ENCODE measurements at places on chromosomes 11 and 22.

GRCh38 chr11:128465531-128465930 lies 121.8 kb downstream of the ETS1 start:
- no peak for DNase-seq

DNA sequence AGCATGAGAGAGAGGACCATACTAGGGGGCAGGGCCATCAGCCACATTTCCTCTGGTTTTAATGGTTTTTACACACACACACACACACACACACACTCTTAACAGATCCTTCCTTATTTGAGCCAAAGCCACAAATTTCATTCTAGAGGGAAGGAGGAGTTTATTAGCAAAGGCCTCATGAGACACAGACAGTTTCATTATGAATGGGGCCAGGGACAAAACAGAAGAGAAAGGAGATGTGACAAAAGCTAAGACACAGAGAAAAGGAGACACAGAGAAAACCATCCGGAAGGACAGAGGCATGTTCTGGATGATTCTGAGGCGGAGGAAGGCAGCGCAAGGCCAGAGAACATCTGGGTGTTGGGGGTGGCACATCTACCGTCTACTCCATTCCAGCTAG lies 32.2 kb upstream of the ARFGAP3 start:
- DNase-seq, result no peak

- no peak for DNase-seq
These were observed 3.7 kb downstream of the SSTR3 start for GRCh38 chr22:37208401-37209139.

- no peak for DNase-seq
These were observed 26.5 kb downstream of the GRAMD4 start for GRCh38 chr22:46646531-46647215.

DNA sequence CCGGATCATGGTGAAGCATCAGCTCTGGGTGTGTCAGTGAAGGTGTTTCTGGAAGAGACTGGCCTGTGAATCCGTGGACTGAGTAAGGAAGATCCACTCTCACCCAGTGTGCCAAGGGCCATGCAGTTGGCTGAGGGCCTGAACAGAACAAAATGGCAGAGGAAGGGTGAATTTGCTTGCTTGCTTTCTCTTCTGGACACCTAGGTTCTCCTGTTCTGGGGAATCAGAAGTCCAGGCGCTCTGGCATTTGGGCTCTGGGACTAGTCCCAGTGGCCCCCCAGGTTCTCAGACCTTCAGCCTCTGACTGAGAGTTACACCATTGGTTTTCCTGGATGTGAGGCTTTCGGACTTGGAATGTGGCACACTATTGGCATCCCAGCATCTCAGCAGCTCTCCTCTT lies 1170.8 kb downstream of the TBC1D22A start:
- DNase-seq, result no peak

GRCh38 chr22:24021304-24021703 lies 10.2 kb downstream of the CABIN1 start:
- no peak for DNase-seq

GRCh38 chr11:56932572-56933220 lies 56.0 kb upstream of the OR5AK2 start:
- DNase-seq, result no peak

DNA sequence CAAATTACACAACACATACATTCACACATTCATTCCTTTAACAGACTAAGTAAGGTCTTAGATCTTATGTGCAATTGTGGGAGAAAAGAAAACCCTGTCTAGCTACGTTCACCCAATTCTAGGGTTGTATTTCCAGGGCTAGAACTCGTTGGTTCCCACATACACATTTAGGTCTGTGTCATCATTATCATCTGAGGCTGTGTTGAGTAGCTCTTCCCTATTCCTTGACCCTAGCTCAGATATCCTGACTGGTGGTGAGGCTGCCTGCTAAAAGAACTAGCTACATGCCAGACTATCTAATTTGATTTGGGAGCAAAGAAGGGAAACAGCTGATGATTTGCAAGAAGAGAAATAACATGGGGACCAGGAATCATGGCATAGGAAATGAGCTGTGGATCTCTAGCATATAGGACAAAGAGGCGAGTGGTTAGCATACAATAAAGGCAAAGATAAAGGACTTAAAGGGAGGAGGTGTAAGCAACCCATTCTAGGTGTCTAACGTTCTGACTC lies 27.5 kb upstream of the OR10G7 start:
- no peak for DNase-seq

DNA sequence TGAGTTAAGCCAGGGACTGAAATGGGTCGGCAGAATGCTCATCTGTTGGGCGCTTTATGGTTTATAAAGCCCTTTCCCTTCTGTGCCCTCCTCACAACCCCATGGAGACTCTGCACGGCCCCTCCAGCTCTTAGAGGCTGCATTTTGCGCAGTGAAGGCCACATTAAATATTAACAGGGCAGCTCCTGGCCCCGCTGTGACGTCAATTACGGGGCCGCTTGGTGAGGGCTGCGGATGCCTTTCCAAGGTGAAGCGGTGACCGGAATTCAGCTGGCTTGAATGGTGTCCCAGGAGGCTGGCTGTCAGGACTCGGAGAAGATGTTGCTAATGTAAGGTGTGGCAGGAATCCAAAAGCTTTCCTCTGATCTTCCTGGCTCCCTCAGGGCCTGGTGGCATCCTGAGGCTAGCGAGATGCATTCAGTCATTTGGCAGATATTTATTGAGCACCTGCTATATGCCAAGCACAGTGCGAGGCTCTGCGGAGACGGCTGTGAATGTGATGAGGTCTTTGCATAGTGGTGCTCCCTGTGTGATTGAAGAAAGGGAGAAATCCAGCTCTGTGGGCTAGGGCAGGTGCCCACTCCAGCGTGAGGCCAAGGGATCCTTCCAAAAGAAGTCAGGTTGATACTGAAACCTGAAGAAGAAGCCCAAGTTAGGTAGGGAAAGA lies 10.4 kb upstream of the YWHAH start:
- no peak for DNase-seq

DNA sequence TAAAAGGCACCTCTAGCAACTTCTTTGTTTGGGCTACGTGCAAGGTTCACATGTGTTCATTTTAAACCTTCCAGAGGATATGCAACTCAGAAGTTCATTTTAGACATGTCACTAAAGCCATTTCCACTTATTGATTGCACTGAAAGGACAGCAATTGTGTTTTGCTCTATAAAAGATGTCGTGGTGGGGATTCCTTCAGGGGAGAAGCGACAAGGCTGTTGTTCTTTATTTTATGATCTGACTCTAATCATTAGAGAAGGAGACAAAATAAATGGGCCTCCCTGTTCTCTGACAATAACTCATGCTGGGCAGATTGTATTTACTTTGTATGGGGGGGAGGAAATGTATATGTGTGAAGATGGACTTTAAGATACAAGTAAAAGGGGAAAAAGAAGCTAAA lies 370.1 kb upstream of the ARHGAP42 start:
- DNase-seq, result no peak

Measured in activated T-helper 1 cell treated with anti-CD3 and anti-CD28 coated beads, Interleukin-2, amount 50 U/mL, for 16 hours (primary cell).